Activated naive CD4-positive, alpha-beta T cell treated with anti-CD3 and anti-CD28 coated beads for 36 hours (primary cell): ENCODE measurements at places on chromosomes 5 and 9. TPM values are rescaled to one million over a fixed set of nuclear protein-coding genes. Genes with fewer than 3 reads are reported as not detected.

Gene SHISAL2B
- not detected for total RNA-seq

Gene GPR21
- 0.50 TPM for total RNA-seq

Gene TAS2R1
- total RNA-seq: not detected

Gene C9orf43
- total RNA-seq: 0.84 TPM

DNA sequence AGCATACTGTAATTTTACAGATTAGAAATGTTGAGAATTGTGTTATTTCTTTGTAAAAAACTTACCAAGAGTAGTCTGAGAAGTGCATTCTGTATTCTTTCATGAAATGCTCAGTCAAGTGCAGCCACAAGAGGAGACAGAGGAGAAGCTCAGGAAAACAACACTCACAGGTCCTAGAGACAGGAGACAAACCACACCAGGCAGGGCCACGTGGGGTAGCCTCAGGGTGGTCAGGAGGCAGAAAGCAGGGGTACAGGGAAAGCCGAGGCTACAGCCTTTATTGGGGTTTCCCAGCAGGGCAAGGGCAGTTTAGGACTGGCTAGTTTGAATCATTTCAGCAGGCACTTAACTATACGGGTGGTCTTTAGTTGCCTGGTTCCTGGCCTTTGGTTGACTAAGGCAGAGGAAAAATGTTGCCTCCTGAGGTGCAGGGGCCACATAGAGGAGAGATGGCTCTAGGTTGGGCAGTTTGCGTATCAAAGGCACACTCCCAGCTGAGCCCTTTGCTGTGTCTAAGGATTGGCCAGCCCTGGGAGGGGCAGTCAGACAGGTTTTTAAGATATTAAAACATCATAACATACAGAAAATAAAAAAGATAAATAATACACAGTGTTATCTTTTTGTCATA, 230.9 kb upstream of the ANKRD55 start:
- H3K27ac ChIP-seq: no peak overlapping the region
- DNase-seq: no peak

- H3K4me3 ChIP-seq: no peak overlapping the region
- no peak overlapping the region for H3K27ac ChIP-seq
- no peaks in the 10 kb centered on the region for H3K27me3 ChIP-seq
- no peak for DNase-seq
- no peaks in the 10 kb centered on the region for H3K36me3 ChIP-seq
Measured at GRCh38 chr5:133425222-133425621, 187.1 kb downstream of the FSTL4 start.

GRCh38 chr5:176596069-176596644, 13.8 kb downstream of the GPRIN1 start:
- no peaks in the 10 kb centered on the region for H3K36me3 ChIP-seq
- peak overlapping the region; percentile 53 for H3K4me3 ChIP-seq
- H3K27me3 ChIP-seq: no peaks in the 10 kb centered on the region
- peak overlapping the region; percentile 9 for H3K27ac ChIP-seq

DNA sequence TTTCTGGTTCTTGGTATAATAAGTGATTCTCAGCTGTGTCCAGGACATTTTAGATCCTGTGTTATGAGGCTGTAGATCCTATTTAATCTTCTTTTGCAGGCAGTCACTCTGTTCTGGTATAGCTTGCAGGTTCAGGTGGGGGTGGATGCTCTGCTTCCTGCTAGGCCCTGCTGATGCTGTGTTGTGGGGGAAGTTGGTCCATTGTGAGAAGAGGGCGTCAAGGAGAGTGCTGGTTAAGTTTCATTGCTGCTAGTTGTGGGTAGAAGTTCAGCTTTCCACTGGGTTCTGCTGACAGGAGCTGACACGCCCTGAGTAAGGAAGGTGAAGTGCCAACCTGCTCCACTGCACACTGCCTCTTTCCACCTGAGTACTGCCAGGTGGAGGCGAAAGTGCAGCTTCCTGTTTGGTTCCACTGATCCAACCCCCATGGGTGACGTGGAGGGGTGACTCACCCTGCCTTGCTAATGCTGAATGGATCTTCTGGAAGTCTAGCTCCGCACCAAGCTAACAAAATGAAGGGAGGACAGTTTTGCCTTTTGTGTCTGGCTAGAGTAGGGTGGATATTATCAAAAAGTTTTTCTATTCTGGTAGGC, 16.3 kb downstream of the NMRK1 start:
- H3K4me1 ChIP-seq: peaks cover 41% of the 10 kb centered on the region
- peaks cover 8% of the 10 kb centered on the region for H3K36me3 ChIP-seq
- peak; percentile 90 for DNase-seq
- H3K4me3 ChIP-seq: peak overlapping the region; percentile 0
- no peaks in the 10 kb centered on the region for H3K27me3 ChIP-seq
- H3K27ac ChIP-seq: peak overlapping the region; percentile 79

GRCh38 chr9:93670208-93671019, 94.0 kb downstream of the PHF2 start:
- H3K27me3 ChIP-seq: no peaks in the 10 kb centered on the region
- H3K27ac ChIP-seq: no peak overlapping the region
- peaks cover 5% of the 10 kb centered on the region for H3K36me3 ChIP-seq
- no peak overlapping the region for H3K4me3 ChIP-seq
- no peaks in the 10 kb centered on the region for H3K4me1 ChIP-seq

DNA sequence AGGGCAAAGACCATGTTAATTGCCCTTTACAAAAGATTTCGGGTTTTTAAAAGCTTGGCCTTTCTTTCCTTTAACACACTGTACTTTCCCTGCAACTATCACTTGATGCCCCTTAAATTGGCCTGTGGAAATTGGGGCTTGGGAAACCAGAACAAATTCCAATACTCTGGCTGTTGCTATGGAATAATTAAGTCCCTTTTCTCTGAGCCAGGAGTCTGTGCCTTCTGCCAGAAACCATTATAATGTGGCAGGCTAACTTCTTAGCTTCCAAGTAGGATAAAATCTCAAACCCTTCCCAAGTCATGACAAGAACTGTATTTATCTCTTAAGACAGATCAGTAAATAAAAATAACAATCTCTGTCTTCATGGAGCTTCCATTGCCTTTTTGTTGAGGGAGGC, 1.1 kb upstream of the SPINK1 start:
- H3K27me3 ChIP-seq: peaks cover 5% of the 10 kb centered on the region
- H3K4me3 ChIP-seq: no peak overlapping the region
- no peaks in the 10 kb centered on the region for H3K36me3 ChIP-seq
- H3K4me1 ChIP-seq: no peaks in the 10 kb centered on the region

GRCh38 chr9:2384741-2385140, 236.8 kb upstream of the VLDLR start:
- no peak for DNase-seq
- no peaks in the 10 kb centered on the region for H3K36me3 ChIP-seq
- H3K4me1 ChIP-seq: no peaks in the 10 kb centered on the region
- H3K27ac ChIP-seq: no peak overlapping the region
- H3K4me3 ChIP-seq: no peak overlapping the region

GRCh38 chr9:109792951-109793546, 13.1 kb downstream of the PALM2AKAP2 start:
- DNase-seq: no peak
- no peaks in the 10 kb centered on the region for H3K4me1 ChIP-seq
- H3K36me3 ChIP-seq: no peaks in the 10 kb centered on the region
- no peak overlapping the region for H3K4me3 ChIP-seq
- H3K27ac ChIP-seq: no peak overlapping the region
